ENCODE measurements at places on chromosomes 11 and 22.

GRCh38 chr11:76185931-76186401 lies 20.3 kb downstream of the WNT11 start:
- no peak for DNase-seq

DNA sequence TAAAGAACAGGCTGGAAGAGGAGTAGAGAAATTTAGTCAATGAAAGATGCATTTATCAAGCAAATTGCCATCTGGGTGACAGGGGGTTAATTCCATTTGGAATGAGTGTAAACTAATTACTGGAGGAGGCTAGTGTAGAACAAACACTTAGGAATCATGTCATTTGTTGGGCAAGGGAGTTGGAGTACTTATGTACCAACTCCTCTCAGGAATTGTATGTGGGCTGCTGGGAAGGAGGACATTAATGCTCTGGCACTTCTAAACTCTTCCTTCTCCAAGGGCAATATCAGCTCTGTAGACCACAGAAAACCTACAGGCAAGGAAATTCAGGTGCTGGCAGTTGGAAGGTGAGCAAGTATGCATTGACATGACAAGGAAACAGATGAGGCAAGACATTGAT lies 141.0 kb downstream of the MSANTD4 start:
- DNase-seq: no peak

DNA sequence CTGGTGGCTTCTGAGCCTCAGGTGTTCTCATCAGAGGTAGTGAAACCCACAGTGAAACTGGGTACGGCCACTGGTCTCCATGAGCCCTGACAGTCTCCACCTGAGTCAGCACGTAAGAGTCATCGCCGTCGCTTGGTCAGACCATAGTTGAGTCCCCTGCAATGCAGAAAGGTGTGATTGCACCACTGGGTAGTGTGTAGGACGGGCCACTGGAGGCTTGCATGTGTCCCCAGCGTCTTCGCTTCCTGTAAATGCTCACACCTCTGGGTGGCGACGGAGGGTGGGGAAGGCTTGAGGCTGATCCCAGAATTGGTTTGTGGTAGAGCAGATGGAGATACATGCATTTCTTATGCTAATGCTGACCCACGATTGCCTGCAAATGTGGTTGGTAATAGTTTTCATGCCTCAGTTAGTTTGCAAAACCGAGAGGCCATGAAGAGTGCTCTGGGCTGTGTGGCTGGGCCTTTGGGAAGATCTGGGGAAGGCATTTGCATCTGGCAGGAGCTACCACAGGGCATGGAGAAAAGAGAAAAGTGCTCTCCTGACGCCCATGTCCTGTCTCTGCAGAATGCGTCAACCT lies 26.5 kb downstream of the CTTN start:
- DNase-seq: no peak

DNA sequence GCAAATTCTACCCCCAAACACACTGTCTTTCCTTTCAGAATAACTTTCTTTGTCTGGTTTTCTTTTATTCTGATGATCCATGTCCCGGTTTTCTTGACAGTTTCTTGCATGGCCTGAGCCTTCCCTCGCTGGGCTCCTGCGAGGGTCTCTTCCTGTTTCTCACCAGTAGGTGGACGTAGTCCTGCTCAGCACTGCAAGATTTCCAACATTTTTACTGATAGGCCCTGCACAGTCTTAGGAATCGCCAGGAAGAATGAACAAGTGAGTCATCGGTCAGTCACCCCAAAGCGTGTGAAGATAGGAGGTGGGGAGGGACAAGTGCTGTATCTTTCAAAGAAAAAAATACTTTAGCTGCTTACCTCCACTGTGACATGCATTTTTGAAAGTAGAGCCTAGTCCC lies 16.9 kb upstream of the KIRREL3 start:
- DNase-seq: no peak

DNA sequence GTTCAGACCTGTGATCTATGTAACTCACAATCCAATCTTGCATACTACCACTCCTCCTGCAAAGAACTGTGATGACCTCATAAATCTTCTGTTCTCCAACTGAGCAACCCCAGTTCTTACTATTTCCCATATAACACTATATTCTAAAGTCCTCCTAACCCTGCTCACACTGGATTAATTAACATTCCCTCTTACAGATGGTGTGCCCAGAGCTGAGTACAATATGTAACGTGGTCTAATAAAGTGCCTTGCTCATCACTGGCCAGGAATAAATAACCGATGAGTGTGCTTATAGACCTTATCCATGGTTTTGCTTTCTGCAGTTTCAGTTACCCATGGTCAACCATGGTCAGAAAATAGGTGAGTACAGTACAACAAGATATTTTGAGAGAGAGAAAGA lies 28.6 kb downstream of the PRCP start:
- DNase-seq: no peak

GRCh38 chr22:39927544-39927943 lies 26.7 kb downstream of the GRAP2 start:
- no peak for DNase-seq

DNA sequence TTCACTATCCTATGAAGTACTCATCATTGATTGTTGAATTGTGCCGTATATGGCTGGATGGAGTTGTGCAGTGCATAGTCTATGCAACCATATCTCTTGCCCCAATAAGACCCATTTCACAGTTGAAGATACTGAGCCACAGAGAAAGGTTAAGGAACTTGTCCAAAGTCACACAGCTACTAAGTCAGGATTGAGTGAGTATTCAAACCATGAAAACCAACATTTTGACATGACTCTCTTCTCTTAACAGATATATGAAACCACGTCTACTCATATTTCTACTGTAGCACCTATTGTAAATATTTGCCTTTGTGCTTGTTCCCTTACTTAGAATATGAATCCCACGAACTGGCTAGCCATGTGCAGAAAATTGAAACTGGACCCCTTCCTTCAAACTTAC lies 58.1 kb downstream of the MAML2 start:
- no peak for DNase-seq

DNA sequence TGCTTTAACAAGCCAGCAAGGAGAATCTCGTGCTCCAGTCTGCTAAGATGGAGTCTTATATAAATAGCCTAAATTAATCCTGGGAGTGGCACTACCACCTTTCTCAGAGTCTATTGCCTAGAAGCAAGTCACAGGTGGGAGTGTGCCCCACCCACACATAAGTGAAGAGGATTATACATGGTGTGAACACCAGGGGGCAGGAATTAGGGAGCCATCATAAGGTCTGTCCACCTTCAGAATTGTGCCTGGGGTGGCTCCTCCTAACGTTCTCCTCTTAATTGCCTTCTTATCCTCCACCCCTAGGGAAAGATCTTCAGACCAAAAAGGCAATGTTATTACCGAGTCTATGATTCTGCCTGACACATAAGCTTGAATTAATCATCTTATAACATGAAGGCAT lies 276.8 kb upstream of the SESN3 start:
- DNase-seq: no peak

- DNase-seq: no peak
Measured at GRCh38 chr11:95933594-95933993, 9.7 kb upstream of the MTMR2 start.
